Posterior vena cava (tissue), 2 donors: ENCODE measurements at places on chromosomes 11 and 22. TPM values are rescaled to one million over a fixed set of nuclear protein-coding genes. Genes with fewer than 3 reads are reported as not detected.

DNA sequence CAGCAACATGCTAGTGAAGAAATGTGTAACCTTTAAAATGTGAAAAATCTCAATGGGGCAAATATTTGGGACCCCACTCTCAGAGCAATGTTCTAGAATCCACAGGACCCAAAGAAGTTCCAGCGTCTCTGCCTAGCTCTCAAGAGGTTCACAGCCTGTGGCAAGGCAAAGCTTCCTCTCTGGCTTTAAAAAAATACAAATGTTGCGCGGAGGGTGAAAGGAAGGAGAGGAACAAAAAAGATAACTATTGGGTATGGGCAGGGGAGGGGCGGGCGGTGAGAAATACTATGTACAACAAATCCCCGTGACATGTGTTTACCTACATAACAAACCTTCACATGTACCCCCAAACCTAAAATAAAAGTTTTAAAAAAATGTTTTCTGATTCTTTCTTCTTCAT lies 53.6 kb downstream of the PITPNB start:
- no peak for DNase-seq

DNA sequence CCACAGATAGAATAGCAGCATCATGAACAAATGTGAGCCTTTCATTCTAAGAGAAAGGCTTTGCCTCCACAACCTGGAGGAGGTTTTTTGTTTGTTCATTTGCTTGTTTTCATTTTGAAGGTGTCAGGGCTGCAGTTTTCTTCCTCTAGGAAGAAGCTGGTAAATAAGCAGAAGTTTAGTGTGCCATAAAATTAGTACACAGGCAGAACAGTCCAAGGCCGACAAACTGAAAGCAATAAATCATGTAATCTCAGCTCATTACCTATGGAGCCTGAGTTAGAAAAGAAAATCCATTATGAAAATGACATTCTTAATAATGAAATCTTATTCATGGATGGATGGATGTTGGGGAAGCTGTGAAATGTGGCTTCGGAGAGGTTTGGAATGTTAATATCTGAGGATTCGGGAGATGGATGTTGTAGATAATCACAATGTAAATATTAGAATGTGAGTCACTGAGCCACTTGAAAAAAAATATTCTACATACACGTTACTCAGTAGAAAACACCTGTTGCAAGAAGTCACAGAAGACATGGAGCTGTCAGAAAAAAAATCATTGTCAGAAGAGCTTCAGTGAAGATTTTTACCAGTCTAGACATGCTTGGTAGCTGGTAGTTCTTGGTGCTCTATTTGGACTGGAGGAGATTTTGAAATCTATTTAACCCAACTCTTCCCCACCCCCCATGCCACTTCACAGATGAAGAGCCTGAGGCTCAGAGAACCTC lies 15.0 kb upstream of the ZDHHC13 start:
- no peak for DNase-seq

DNA sequence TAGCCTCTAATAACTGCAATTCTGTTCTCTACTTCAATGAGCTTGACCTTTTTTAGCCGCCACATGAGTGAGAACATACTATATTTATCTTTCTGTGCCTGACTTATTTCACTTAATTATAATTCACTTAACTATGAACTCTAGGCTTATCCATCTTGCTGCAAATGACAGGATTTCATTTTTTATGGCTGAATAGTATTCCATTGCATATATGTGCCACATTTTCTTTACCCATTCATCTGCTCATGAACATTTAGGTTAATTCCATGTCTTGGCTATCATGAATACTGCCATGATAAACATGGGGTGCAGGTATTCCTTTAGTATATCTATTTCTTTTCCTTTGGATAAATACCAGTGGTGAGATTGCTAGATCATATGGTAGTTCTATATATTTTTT lies 85.2 kb downstream of the CWC15 start:
- no peak for DNase-seq

- DNase-seq, result no peak
Measured at GRCh38 chr22:36569999-36570398, 41.0 kb upstream of the EIF3D start.

GRCh38 chr22:29032014-29032475 lies 29.6 kb downstream of the C22orf31 start:
- DNase-seq, result no peak

- DNase-seq, result peak; percentile 82
Measured at GRCh38 chr11:47981667-47982404, 1.5 kb downstream of the PTPRJ start.

DNA sequence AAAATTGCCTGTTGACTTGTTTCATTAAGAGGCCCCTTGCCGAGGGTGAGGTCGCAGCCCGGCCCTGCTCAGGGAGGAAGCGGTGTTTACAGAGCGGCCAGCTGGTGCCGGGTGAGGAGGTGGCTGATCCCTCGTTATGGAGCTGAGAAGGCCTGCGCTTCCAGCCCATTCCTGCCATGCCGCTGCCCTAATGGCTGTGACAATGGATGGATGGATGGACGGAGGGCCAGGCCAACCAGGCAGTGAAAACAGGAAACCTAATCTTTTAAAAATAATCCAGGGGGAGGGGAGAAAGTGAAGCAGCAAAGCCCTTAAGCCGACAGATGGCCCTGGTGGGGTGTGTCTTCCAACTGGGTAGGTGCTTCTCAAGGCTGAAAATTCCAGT lies 38.5 kb downstream of the BCR start:
- peak; percentile 87 for DNase-seq

- DNase-seq, result no peak
Measured at GRCh38 chr11:18100926-18101656, 4.8 kb downstream of the SAAL1 start.

- DNase-seq, result no peak
Measured at GRCh38 chr11:131499199-131499598, 128.8 kb downstream of the NTM start.

DNA sequence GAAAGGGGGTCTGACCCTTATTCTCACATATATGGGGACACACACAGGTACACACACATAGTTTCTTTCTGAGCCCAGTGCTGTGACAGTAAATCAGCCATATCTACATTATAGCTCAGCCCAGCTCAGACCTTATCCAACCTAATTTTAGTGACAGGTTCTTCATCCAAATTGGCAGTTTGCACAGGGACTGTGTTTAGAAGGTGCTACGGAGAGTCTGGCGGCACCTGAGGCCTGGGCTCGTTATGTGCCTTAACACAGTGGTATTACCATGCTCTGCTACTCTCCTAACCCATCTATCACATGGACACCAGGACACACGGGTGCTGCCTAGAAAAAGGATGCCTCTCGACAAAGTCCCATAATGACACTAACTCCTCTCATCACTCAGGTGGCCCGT lies 109.3 kb downstream of the GALNT18 start:
- no peak for DNase-seq

GRCh38 chr11:101612481-101612880 lies 28.7 kb upstream of the TRPC6 start:
- no peak for DNase-seq

DNA sequence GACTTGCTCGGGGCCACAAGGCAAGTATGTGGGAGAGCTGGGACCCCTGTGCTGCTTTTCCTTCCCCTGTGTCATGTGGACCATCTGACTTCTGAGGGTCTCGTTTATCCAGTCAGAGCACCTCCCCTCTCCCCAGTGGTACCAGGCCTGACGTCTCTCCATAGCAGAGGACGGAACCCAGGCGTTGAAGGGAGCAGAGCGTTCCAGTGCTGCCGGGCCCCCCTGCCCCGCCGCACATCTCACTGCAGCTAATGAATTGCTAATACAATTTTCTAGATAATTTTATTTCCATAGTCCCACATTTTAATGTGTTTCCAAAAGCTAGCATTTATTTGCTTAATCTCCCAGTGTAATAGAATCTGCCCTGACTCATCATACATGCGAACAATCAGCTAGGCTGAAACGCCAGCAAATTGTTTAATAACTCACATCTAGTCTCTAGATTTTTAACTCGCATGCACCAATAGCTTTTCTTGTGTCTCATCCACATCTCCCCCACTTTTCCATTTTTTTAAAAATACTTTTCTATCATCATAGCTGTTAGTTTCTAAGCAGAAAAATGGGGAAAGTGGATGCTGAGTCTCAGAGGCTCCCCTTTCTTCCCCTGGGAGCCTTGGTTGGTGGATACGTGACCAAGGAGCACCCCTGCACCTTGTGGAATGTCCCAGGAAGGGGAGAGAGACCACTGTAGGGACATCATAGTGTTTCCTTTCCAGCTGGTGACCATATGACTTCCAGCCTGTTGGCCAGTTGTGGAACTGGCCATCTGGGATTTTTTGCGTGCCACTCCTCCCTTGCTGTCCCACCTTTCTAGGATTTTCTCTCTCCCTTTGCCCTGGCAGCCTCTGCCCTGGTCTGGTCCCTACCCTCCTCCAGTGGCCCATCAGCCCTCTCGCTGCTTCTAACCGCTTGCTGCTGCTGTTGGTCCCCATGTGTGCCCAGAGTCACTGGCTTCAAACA lies 58.6 kb upstream of the NNMT start:
- DNase-seq, result no peak

DNA sequence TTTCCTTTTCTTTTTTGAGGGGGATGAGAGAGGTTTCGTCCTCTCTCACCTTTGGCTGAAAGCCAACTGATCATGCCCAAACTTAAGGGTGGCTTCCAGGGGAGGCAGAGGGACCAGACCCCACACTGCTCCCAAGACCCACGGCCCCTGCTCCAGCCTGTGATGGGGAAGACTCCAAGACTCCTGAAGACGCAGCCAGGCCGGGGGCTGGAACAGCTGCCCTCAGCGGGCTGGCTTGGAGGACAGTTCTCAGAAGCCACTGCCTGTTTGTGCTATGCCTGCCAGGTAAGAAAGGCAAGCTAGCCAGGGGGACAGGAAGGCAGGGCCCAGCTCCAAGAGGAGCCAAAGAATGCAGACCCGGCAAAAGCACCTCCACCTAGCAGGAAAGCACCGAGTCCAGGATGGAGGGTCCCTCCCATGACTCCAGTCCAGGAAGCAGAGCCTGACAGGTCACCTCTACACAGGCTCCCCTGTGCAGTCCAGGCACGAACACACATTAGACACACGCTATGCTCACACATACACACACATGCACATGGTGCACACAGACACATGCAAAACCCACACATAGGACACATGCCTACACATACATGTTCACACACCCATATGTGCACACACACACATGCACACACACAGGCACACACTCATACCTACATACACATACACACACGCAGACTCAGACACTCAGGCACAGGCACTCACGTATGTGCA lies 31.3 kb downstream of the GNB1L start:
- peak; percentile 65 for DNase-seq

GRCh38 chr11:120642196-120642894 lies 130.8 kb downstream of the GRIK4 start:
- DNase-seq, result peak; percentile 38

GRCh38 chr11:94673386-94673785 lies 94.8 kb upstream of the AMOTL1 start:
- no peak for DNase-seq

DNA sequence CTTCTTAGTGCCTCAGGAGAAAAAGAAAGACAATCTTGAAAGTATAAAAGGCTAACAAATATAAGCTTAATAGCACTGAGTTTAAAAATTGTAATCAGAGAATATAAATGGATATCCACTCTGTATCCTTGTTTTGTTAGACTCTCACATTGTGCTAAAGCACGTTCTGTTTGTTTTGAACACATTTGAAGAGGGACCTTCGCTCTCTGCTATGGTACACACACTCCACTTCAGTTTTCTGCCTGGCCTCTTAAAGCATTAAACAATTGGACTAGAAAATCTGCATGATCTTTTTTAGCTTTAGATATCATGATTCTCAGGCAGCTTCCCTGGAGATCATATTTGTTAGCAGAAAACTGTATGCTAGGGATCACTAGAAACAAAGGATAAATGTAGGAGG lies 40.3 kb upstream of the PGR start:
- DNase-seq, result no peak

The TMEM9B gene
- 26.1 TPM for total RNA-seq

The SPI1 gene
- 47.0 TPM for total RNA-seq

The TP53AIP1 gene
- total RNA-seq, result not detected

The LYVE1 gene
- total RNA-seq, result 292 TPM

The MED17 gene
- total RNA-seq, result 21.2 TPM

The GAB2 gene
- 89.7 TPM for total RNA-seq

The TTC36 gene
- total RNA-seq, result not detected

The SYT8 gene
- total RNA-seq, result not detected
